ENCODE measurements at places on chromosomes 12 and 14. TPM values are rescaled to one million over a fixed set of nuclear protein-coding genes. Genes with fewer than 3 reads are reported as not detected.

Gene ANKRD33
- total RNA-seq, result not detected

Gene KCNC2
- not detected for total RNA-seq

Gene RNASE1
- 4.3 TPM for total RNA-seq

Gene COX8C
- not detected for total RNA-seq

Gene PMEL
- 0.28 TPM for total RNA-seq

Gene ADCY4
- 0.84 TPM for total RNA-seq

Gene ADAM21
- total RNA-seq, result 0.09 TPM

Gene EIF2S3B
- 1.7 TPM for total RNA-seq

Gene AP5M1
- total RNA-seq, result 40.9 TPM

Gene TAS2R9
- not detected for total RNA-seq

Gene KRT77
- not detected for total RNA-seq

Gene CEP170B
- 6.7 TPM for total RNA-seq

Gene A2M
- 1.4 TPM for total RNA-seq

Gene MYH6
- total RNA-seq, result 0.09 TPM

Gene ALDH1L2
- 0.72 TPM for total RNA-seq

Gene AKAP6
- total RNA-seq, result 1.5 TPM

Gene LALBA
- total RNA-seq, result not detected

Gene GMFB
- 61.3 TPM for total RNA-seq

Gene FAIM2
- 0.39 TPM for total RNA-seq

Gene MVK
- 15.8 TPM for total RNA-seq

Gene GDF3
- total RNA-seq, result not detected

Gene KRT6C
- not detected for total RNA-seq

Gene NEUROD4
- not detected for total RNA-seq

Gene RNFT2
- 14.6 TPM for total RNA-seq

Gene DCN
- total RNA-seq, result not detected

Gene FZD10
- not detected for total RNA-seq

Gene PCED1B
- 52.8 TPM for total RNA-seq
